ENCODE measurements at places on chromosomes 13 and 19.

DNA sequence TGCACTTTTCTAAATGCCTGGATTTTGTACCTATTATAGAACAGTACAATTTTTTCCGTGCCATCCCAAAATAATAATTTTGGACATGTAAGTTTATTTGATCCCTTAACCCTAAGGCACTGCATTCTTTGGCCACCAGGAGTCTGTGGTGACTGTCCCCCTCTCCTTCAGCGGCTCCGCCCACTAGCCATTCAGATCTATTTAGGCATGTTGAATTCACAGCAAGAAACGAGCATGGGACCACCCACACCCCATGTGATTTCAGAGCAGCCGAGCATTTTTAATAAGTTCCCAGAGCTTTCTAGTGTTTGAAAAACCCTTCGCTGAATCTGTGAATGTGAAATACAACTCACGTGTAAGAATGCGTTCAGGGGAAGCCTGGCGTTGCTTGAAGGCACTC, 567.5 kb downstream of the MYO16 start:
- no peak for DNase-seq

- no peak for DNase-seq
These were observed 42.6 kb upstream of the ZNF91 start for GRCh38 chr19:23437901-23438300.

- no peak for DNase-seq
These were observed 4.1 kb upstream of the NANOS3 start for GRCh38 chr19:13872695-13873389.

DNA sequence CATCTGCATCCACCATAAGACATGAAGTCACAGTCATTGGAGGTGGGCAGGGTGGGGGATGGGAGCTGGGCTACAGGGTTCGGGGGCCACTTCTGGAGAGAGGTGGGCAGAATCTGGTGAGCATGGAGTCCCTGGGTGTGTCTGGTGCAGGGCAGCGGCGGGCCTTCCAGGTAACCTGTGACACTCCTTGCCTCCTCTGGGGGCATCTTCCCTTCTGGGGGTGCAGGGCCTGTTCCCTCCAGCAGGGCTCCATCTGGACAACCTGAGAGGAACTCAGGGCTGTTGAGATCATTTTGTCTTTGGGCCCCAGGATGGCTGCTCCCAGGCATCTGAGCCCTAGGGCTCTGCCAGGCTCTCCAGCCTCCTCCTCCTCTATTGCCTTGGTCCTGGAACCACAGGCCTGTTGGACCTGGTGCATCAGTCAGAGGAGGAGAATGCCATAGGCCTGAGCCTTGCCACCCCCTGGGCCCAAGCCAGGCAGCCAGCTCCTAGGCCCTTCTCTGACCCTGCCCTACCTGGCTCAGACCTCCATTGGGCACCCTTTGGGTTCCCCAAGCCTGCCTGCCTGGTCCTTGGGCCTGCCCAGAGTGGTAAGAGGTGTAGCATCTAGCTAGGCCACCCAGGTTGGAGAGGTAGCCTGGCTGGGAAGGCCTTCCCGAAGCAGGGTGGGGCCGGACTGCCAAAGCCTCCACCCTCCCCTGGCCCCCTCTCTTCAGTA, 13.4 kb downstream of the LYL1 start:
- DNase-seq = no peak

- no peak for DNase-seq
These were observed 4.3 kb downstream of the F2RL3 start for GRCh38 chr19:16892868-16893685.

DNA sequence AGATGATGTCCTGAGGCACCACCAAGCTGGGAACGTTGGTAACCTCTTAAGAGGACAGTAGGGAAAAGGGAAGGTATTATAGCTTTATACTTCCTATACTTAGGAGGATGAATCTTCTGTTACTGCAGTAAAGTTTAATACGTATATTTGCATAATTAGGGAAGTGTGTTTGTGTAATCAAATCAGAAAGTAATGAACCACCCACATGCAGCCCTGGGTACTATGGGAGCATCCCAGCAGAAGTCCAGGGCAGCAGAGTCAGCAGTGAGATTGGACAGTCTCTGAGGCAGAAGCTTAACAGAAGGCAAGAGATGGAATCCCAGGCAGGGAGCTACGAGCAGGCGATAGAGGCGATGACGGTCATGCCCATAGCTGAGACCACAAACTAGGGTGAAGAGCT, 12.5 kb downstream of the SAFB start:
- DNase-seq = no peak

- no peak for DNase-seq
These were observed 14.7 kb upstream of the ADGRE5 start for GRCh38 chr19:14366529-14366928.

DNA sequence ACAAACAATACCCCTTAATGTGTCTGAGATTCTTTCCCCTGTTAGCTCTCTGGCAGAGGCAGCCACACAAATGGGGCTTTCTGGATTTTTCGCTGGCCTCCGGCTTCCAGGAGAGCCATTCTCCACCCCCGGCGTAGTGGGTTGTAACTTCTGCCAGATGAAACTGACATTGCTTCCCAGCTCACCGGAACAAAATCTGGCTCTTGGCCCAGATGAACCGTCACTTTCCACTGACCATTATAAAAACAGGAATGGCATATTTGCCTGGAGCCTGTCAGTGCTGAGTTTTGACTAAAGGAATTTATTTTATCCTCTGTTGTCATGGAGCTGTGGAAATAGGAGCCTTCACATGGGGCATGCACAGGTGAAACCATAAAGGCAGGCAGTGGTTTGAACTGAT, 120.6 kb upstream of the GPR12 start:
- DNase-seq = no peak

DNA sequence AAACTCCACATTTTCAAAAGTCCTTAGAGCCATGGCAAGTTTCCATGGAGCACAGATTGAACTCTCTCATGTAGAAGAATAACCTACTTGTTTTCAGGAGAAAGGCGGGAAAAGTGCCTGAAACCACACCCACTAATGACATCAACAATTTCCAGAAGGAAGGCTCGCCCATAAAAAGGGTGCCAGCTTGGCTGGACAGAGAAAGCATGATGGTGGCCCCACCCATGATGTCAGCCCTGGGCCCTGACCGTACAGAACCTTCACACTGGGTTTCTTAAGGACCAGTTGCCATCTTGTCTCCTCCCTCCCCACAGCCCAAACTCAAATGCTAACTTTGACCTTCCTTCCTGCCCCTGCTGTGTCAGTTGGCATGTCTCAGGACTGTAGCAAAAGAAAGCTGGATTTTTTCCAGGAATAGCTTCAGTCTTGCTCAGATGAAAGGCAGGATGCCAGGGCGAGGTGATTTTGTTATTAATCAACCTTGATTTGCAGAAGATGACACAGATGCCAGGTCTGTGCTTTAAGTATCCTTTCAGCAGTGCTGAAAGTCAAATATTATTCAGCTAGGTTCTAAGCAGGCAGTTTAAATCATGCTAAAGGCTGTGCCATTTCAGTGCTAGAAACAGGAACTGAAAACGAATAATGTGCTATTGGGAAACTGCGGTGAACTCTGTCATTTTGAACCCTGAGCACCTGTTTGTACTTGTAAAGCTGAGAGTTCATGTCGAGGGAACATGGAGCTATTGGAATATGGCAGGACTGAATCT, 89.5 kb upstream of the RFC3 start:
- DNase-seq = no peak

- DNase-seq = no peak
These were observed 749 bp downstream of the ZNF264 start for GRCh38 chr19:57192077-57192420.
